ENCODE measurements at places on chromosomes 6 and 20.

GRCh38 chr6:16494793-16495192 is 256.4 kb downstream of the GMPR start:
- DNase-seq = no peak

- no peak for DNase-seq
Measured at GRCh38 chr20:57964011-57964862, 254.4 kb upstream of the PMEPA1 start.

DNA sequence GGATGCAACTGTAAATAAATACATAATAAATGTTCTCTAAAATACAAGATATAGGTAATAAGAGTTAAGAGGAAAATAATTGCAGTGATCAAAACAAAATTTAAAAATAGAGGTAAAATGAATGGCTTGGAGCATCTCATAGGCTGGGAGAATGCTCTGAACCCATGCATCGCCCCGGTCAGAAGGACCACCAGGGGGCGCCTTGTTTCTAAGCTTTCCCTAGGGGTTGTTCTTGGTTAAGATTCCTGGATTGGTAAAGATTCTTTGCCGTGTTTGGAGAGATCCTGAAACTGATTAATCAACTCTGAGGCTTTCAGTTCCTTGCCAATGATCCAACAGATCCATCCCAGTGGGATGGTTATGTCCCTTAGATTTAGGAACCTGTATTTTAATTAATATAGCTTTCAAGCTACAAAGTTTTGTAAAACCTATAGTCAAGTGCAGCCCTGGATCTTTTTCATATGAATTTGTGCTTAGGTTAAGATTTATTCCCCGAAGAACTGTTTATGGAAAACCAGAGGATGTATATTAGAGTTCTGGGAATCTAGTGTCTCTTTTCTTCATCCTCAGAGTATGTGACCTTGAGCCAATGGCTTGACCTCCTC is 45.3 kb upstream of the PRELID3B start:
- peak; percentile 66 for DNase-seq

GRCh38 chr6:157123234-157123633 is 200.1 kb downstream of the TMEM242 start:
- DNase-seq = no peak

DNA sequence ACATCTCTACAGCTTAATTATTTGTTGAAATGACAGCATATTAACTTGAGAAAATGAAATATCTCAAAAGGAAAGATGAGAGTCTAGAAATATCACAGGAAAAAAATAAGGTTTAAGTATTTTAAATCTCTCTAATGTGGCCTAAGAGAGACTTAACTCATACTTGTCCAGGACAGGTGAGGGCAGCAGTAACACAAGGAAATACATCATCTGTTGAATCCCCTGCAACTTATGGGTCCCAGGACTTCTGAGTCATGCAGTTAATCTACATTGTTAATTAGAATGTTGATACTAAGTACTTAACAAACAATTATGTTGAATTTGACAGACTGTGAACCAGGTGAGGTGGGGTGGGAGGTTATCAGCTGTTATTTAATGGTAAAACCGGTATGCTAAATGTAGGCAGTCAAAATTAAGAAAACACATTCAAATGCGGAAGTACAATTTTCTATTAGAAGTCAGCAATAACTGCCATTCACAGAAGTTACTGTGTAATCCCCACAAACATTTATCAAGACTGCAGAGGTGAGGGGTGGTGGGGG is 87.9 kb downstream of the CEP57L1 start:
- no peak for DNase-seq

GRCh38 chr20:23507346-23507745 is 16.4 kb downstream of the CST8 start:
- DNase-seq = no peak

- DNase-seq = no peak
Measured at GRCh38 chr6:53070806-53071205, 5.6 kb downstream of the FBXO9 start.

DNA sequence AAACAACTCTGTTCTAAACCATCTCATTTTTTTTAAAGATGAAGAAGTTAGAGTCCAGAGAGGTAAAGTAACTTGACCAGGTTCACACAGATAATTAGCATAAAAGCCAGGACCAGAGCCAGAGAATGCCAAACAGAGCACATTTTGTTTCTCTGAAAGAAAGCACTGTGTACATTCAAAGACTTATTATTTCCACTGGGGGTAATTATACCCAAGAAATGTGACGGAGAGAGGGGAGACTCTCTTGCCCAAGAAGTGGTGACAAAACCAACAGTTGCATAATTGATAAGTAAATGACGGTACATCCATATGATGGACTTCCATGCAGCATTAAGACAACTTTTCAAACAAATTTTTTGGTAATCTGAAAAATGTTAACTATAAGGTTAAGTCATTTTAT is 111.6 kb downstream of the RTN4IP1 start:
- DNase-seq = no peak

- DNase-seq = no peak
Measured at GRCh38 chr6:160004419-160005175, 35.7 kb downstream of the IGF2R start.

DNA sequence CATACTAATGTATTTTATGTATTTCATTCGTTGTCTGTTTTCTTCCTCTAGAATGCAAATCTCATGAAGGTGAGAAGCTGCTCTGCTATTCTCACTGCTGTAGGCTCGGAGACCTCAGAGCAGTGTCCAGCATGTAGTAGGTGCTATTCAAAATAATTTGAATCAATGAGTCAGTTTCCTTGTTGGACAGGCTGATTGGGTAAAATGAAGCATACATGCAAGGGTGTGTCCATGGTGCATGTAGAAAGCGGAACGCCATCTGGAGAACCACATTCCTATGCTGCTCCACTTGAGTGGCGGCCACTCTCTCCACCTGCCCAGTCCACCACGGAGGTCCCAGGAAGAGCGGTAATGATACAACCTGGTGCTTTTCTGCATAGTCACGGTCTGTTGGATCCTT is 412.1 kb downstream of the QKI start:
- DNase-seq = no peak

DNA sequence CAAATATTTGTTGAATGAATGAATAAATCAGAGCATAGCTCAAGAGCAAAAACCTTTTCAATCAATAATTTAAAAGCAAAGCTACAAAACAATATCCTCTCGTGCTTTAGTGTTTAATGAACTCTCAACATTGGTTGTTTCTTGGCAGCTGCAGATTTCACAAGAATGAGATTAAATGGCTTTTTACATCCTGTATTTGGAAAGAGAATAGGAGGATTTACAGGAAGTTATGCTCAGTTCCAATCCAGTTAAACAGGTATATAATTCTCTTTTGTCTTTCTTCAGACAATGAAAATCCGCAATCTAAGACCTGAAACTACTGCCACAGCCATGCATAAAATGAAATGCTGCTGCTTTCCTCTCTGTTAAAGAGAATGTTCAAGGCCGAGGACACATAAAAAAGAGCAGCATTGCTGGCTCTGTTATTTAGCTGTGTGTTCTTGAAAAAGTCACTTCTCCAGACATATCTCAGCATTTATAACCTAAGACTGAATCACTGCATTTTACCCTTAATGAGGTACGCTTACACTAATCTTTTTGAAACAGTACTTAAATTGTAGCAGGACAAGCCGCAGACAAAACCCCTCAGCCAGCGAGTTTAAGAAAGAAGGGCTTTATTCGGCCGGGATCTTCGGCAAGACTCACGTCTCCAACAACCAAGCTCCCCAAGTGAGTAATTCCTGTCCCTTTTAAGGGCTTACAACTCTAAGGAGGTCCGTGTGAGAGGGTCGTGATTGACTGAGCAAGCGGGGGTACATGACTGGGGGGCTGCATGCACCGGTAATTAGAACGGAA is 3.6 kb downstream of the C6orf52 start:
- DNase-seq = no peak

DNA sequence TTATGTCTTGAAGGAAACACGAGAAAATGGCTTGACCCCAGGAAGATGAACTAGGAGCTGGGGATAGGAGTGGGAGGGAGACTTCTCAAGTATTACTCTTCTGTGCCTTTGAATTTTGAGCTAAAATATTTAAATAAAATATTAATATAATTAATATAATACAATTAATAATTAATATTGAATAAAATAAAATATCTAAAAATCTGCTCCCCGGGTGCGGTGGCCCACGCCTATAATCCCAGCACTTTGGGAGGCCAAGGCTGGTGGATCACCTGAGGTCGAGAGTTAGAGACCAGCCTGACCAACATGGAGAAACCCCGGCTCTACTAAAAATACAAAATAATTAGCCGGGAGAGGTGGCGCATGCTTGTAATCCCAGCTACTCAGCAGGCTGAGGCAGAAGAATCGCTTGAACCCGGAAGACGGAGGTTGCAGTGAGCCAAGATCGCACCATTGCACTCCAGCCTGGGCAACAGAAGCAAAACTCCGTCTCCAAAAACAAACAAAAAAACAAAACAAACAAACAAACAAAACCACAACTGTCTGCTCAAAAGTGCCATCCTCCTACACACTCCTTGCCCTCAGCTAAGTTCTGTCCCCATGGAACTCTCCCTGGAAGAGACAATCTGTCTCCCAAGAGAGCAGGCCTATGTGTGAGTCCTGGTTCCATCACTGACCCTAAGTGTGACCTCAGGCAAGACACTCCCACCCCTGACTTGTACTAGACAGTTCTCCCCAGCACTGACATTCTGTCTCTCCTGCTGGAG is 13.7 kb upstream of the TRIB3 start:
- DNase-seq = no peak

DNA sequence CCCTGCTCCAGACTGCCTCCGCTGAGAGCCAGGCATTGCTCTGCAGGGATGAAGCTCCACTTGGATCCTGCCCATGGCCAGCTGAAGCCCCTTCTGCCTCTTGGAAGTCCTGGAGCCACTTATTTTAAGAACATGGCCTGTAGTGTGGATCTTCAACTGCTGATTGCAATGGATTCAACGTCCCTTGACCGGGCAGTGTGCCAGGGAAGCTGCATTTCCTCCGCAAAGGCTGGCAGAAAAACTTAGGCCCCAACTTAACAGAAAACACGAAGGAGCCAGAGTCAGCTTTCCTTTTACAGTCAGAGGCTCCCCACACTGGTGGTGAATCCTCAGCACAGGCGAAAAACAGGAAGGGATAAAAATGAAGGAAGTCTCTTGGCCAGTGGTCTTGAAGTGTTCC is 26.3 kb upstream of the FOXQ1 start:
- DNase-seq = no peak

DNA sequence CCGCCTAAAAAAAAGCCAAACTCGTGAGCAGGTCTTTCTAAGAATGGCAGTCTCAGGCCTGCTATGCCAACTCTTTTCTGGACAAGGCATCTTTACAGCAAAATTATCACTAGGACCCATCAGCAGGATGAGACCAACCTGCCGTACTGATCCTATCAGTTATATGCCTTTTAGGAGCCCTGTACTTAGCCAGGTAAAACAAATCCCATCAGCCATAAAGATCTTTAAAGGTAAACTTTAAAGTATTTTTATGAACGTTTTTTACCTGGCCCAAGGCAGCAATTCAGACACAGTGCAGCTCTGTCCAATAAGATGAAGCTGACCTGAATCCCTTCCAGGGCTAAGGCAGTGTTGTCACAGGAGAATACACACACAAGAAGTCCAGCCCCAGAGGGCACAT is 51.3 kb upstream of the TGM3 start:
- DNase-seq = no peak

GRCh38 chr6:111658462-111659154 is 52.9 kb upstream of the TRAF3IP2 start:
- peak; percentile 41 for DNase-seq

DNA sequence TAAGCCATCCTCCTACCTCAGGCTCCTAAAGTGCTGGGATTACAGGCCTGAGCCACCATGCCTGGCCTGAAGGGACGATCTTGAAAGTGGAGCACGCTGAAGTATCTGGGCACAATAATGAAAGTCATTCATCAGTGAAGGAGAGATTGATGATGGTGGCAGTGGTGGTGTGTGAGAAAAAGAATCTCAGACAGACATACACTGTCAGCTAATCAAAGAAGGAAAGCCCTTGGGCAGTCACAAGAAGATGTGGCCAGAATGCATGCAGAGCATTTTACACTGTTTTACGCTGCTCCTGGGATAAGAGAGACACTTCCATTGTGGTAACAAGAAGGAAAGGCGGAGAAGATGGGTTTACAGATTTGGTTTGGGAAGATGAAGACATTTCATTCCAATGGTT is 20.4 kb upstream of the BMP6 start:
- no peak for DNase-seq

DNA sequence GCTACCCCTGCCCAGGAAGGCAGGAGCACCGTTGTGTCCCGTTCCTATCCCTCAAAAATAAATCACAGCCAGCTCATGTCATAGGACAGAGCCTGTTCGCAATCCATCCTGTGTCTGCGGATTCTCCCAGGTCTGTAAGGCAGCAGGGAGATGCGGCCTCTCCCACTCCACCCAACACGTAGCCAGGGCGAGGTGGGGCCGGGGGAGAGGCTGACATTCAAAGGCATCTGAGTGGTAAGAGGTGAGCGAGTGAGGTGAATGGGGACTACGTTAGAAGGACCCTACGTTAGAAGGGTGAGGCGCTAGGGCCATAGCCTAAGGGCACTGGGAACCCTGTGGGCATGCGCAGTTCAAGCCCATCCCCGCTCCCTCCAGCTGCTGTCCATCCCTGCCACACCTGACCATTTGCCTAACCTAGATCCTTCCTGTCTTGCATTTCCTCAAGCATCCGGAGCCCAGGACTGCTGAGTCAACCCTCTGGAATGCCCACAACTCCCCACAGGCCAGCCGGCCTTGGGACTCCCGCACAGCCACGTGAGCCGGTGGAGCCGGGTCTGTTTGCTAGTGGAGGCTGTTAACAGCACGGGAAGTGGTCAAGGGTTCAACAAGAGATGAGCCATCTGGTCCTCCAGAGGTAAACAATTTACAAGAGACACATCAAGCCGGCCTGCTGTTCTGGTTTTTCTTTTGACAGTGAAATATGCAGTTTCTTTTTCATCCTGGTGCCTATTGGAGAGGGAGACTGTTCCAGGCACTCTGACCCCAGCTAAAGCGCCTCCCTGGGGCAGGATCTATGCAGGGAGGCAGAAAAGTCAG is 45.9 kb downstream of the RIPOR3 start:
- DNase-seq = peak; percentile 96

DNA sequence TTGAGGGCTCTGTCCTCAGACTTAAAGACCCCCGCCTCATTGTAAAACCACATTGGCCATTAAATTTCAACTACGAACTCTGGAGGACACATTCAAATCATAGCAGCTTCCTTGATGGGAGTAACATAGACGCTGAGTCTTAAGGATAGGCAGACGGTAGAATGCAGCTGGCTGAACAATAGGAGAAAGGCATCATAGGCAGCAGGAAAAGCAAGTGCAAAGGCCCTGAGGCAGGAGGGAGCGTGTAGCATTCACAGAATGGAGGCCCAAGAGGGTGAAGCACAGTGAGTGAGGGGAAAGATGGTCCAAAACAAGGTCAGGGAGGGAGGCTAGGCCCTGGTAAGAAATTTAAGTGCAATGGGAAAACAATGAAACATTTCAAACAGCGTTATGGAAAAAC is 8.6 kb upstream of the PFDN4 start:
- DNase-seq = no peak

- no peak for DNase-seq
Measured at GRCh38 chr6:117601811-117602150, 530 bp downstream of the GOPC start.

Data from fibroblast of upper back skin (primary cell).